ENCODE measurements at places on chromosomes 7 and 10. TPM values are rescaled to one million over a fixed set of nuclear protein-coding genes. Genes with fewer than 3 reads are reported as not detected.

DNA sequence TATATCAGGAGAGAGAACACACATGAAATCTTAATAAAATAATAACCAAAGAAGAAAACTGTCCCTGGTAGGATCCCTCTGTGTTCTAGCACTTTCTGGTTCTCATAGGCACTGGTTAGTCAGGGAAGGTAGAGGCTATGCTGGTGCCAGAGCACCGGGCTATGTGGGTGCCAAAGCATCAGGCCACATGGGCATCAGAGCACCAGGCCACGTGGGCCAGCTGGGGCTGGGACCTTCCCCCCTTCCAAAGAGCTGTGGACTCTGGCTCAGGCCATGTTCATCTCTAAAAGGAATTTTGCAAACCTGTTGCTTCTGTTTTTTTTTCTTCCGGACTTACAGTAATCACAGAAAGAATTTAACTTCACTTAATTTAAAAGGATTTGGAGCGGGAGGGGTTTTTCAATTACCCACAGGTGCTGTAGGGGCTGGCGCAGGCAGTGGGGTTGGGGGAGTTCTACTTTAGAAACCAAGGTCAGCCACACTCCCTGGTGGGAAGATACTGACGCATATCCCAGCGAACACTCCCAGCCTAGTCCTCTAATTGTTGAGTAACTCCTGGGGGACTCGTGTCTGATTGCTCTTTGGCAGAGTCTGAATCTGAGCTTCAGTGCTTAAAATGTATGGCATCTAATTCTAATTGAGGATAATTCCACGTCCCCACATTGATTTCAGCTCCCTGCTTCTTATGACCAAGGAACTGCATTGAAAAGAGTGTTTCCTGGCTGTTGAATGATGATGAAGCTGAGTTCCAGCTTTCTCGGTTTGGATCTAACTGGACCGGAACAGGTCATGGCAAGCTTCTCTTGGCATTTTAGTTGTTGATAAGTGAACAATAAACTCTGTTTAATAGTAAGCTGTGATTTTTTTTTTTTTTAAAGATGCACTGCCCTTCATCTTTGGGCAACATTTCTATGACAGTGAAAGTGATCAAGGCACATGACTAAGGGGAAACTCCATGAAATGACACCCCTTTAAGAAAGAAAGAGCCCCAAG, 110.7 kb upstream of the FZD8 start:
- DNase-seq = no peak
- no peak overlapping the region for H3K27ac ChIP-seq
- no peaks in the 10 kb centered on the region for H3K4me1 ChIP-seq

DNA sequence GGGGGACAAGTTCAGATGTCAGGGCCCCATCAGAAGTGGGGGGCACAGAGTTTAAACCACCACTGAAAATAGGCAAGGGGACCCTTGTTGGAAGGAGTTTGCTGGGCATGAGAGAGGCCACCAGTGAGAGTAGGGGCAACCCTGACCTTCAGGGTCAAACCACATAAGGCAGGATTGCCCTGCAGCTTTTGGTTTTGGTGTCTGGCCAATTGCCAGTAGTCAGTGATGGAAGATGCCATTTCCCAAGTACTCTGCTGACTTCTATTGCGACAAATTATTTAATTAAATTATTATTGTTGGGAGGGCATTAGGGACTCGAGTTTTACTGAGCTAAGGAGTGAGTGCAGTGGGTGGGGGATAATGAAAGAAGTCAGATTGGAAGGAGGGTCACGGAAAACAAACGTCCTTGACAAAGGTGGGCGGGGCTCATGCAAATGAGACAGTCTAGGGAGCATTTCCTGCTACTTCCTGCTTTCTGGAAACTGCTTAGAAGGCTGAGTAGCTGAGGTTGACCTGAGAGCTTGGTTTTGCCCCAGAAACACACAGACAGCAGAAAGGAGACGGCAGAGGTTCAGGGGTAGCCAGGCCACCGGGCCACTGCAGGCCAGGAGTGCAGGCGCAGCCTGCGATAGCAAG, 74.2 kb upstream of the ANLN start:
- no peaks in the 10 kb centered on the region for H3K27me3 ChIP-seq
- H3K4me1 ChIP-seq = no peaks in the 10 kb centered on the region
- DNase-seq = no peak
- no peak overlapping the region for H3K27ac ChIP-seq

DNA sequence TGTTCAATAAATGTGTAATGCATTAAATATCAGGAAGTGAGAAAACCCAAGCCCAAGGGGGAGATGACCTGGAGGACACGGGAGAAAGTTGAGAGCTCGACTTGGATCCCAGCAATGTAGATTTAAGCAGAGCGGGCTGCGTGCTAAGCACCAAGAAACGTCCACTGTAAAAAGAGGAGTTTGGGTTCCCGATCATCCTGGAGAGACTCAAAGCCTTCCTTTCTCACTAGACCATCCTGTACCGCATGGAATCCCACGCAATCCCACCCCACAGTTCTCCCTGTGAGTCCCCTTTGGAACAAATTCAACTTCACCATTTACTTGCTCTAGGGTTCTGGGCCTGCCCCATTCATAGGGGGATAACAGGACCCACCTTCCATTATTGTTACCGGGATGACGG, 2.4 kb downstream of the TRPV6 start:
- no peaks in the 10 kb centered on the region for H3K36me3 ChIP-seq
- DNase-seq = no peak
- no peaks in the 10 kb centered on the region for H3K4me1 ChIP-seq
- H3K27me3 ChIP-seq = no peaks in the 10 kb centered on the region
- no peak overlapping the region for H3K4me3 ChIP-seq

ERVW-1 gene
- not detected for total RNA-seq

- no peaks in the 10 kb centered on the region for H3K4me1 ChIP-seq
- no peak overlapping the region for H3K27ac ChIP-seq
- H3K4me3 ChIP-seq = no peak overlapping the region
Measured at GRCh38 chr10:64648915-64649314, 1127.7 kb downstream of the REEP3 start.

DNA sequence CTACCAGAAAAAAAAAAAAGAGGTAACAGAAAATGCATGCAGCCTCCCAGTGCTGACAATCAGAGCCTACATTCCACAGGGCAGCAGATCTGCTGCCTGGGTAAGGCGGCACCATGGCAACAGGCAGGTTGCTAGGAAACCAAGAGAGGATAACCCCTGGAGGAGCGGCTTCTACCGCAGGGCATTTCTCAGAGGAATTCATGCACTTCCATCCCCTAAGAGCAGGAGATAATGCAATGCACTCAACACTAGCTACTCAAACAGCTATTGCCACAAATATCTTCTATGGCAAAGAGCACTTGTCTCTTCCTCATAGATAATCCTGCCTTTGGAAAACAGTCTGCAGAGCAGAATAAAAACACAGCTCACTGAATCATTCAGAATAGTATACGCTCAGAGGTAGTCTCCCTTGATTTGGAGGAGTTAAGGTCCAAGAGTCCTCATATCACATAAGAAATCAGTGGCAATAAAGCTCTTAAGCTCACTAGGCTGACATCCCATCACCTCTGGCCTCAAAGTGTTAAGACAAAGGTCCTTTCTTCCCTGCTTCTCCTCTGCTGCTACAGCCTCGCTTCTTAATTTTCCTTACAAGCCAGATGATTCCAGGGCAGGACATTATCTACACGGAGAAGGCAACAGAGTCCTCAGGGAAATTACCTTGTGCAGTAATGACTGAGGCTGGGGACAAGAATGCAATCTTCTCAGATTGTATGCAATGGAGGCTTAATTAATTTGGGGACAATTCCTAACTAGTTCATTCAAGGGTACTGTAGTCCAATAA, 10.7 kb downstream of the PSAP start:
- no peak overlapping the region for H3K27ac ChIP-seq
- H3K27me3 ChIP-seq = no peaks in the 10 kb centered on the region
- DNase-seq = no peak

GIMAP8 gene
- 28.3 TPM for total RNA-seq

- DNase-seq = no peak
- no peaks in the 10 kb centered on the region for H3K27me3 ChIP-seq
- no peak overlapping the region for H3K4me3 ChIP-seq
- no peaks in the 10 kb centered on the region for H3K4me1 ChIP-seq
- no peak overlapping the region for H3K27ac ChIP-seq
- H3K36me3 ChIP-seq = no peaks in the 10 kb centered on the region
Measured at GRCh38 chr7:72453471-72453870, 41.3 kb upstream of the CALN1 start.

- H3K4me3 ChIP-seq = no peak overlapping the region
- no peak for DNase-seq
- no peak overlapping the region for H3K27ac ChIP-seq
- H3K4me1 ChIP-seq = no peaks in the 10 kb centered on the region
- H3K27me3 ChIP-seq = no peaks in the 10 kb centered on the region
Measured at GRCh38 chr7:79547132-79547531, 93.7 kb upstream of the MAGI2 start.

GRCh38 chr10:75352650-75353049, 48.9 kb downstream of the ZNF503 start:
- no peak overlapping the region for H3K27ac ChIP-seq
- no peaks in the 10 kb centered on the region for H3K4me1 ChIP-seq
- no peaks in the 10 kb centered on the region for H3K27me3 ChIP-seq
- H3K36me3 ChIP-seq = no peaks in the 10 kb centered on the region
- no peak for DNase-seq

BTAF1 gene
- total RNA-seq = 19.9 TPM

GRCh38 chr7:14009453-14010418, 20.3 kb upstream of the ETV1 start:
- H3K27me3 ChIP-seq = no peaks in the 10 kb centered on the region
- no peaks in the 10 kb centered on the region for H3K4me1 ChIP-seq
- no peak for DNase-seq
- no peak overlapping the region for H3K4me3 ChIP-seq
- no peaks in the 10 kb centered on the region for H3K36me3 ChIP-seq

MMP21 gene
- total RNA-seq = not detected

CFAP70 gene
- total RNA-seq = not detected

GRCh38 chr10:79159785-79160184, 91.0 kb downstream of the ZMIZ1 start:
- no peaks in the 10 kb centered on the region for H3K27me3 ChIP-seq
- H3K4me3 ChIP-seq = no peak overlapping the region
- peaks cover 3% of the 10 kb centered on the region for H3K36me3 ChIP-seq

PIP gene
- total RNA-seq = not detected

DNA sequence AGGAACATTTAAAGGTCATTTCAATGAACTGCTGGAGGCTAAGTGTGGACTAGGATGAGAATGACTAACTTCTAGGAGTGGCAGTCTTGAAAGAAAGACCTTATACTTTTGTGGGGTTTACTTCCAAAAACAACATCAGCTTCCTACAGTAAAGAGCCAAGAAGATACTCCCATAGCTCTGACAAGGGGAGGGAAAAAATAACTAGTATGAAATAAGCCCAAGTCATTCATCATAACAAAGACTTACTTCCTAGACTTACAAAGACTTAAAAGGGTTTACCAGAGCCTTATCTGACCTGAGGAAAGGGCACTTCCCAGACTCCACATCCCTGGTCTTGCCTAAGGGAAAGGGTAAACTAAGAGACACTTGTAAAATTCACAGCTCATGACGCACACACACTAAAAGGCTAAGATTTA, 31.7 kb downstream of the ARHGAP12 start:
- no peak overlapping the region for H3K4me3 ChIP-seq
- H3K27me3 ChIP-seq = no peaks in the 10 kb centered on the region
- H3K36me3 ChIP-seq = no peaks in the 10 kb centered on the region

CAV2 gene
- total RNA-seq = 92.6 TPM

HEPACAM2 gene
- not detected for total RNA-seq

- H3K4me1 ChIP-seq = peaks cover 4% of the 10 kb centered on the region
- H3K4me3 ChIP-seq = peak overlapping the region; percentile 78
Measured at GRCh38 chr7:92835261-92835850, 1.0 kb downstream of the CDK6 start.

LANCL2 gene
- total RNA-seq = 12.9 TPM

DNA sequence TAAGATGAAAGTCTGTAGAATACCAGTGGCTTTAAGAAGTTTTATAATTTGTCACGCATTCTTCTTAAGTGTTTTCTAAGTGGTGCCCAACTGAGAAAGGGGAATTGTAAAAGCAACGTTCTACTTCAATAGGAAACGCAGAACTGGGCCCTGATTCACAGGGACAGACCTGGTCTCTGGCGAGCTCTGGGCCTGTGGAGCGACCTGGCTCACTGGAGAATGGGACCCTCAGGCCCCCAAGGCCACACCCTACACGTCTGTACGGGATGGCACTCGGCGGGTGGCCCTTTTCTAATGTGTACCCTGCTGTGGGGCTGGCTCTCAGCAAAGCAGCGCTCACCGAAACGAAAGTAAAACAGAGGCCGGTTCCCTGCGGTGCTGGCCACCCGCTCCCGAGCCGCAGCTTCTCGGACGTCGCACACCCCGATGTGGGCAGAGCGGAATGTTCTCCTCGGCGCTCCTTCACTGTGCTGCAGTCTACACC, 205.0 kb downstream of the DIP2C start:
- H3K4me3 ChIP-seq = peak overlapping the region; percentile 50
- H3K27me3 ChIP-seq = no peaks in the 10 kb centered on the region
- DNase-seq = no peak
- H3K36me3 ChIP-seq = peaks cover 13% of the 10 kb centered on the region
- H3K27ac ChIP-seq = peak overlapping the region; percentile 79
- H3K4me1 ChIP-seq = no peaks in the 10 kb centered on the region

FAM25C gene
- total RNA-seq = not detected

- no peak overlapping the region for H3K27ac ChIP-seq
- DNase-seq = no peak
- H3K27me3 ChIP-seq = no peaks in the 10 kb centered on the region
- H3K4me3 ChIP-seq = no peak overlapping the region
- H3K36me3 ChIP-seq = no peaks in the 10 kb centered on the region
Measured at GRCh38 chr7:6244021-6244420, 28.4 kb downstream of the CYTH3 start.

SPDYE1 gene
- total RNA-seq = not detected

- H3K36me3 ChIP-seq = no peaks in the 10 kb centered on the region
- no peaks in the 10 kb centered on the region for H3K27me3 ChIP-seq
- no peak overlapping the region for H3K4me3 ChIP-seq
- no peak overlapping the region for H3K27ac ChIP-seq
- H3K4me1 ChIP-seq = no peaks in the 10 kb centered on the region
- DNase-seq = no peak
Measured at GRCh38 chr7:26365077-26365900, 73.6 kb downstream of the SNX10 start.

GRCh38 chr10:58967551-58968388, 208.7 kb upstream of the PHYHIPL start:
- H3K4me1 ChIP-seq = no peaks in the 10 kb centered on the region
- no peak for DNase-seq
- no peak overlapping the region for H3K27ac ChIP-seq
- H3K36me3 ChIP-seq = no peaks in the 10 kb centered on the region
- no peak overlapping the region for H3K4me3 ChIP-seq
- no peaks in the 10 kb centered on the region for H3K27me3 ChIP-seq

GRCh38 chr10:2618690-2619089, 448.7 kb upstream of the PFKP start:
- H3K4me3 ChIP-seq = no peak overlapping the region
- no peaks in the 10 kb centered on the region for H3K4me1 ChIP-seq
- no peaks in the 10 kb centered on the region for H3K36me3 ChIP-seq
- no peak overlapping the region for H3K27ac ChIP-seq

GRCh38 chr10:73856261-73856660, 18.1 kb downstream of the CAMK2G start:
- H3K36me3 ChIP-seq = peaks cover 45% of the 10 kb centered on the region
- H3K27me3 ChIP-seq = no peaks in the 10 kb centered on the region
- no peak overlapping the region for H3K4me3 ChIP-seq
- H3K27ac ChIP-seq = peak overlapping the region; percentile 94
- peaks cover 25% of the 10 kb centered on the region for H3K4me1 ChIP-seq

ARMC3 gene
- not detected for total RNA-seq

Data from ascending aorta (tissue), 2 donors.